Fibroblast of skin of scalp (primary cell): ENCODE measurements at places on chromosomes 3 and 15.

- DNase-seq, result peak; percentile 40
Measured at GRCh38 chr15:63156755-63157117, 541 bp downstream of the RPS27L start.

DNA sequence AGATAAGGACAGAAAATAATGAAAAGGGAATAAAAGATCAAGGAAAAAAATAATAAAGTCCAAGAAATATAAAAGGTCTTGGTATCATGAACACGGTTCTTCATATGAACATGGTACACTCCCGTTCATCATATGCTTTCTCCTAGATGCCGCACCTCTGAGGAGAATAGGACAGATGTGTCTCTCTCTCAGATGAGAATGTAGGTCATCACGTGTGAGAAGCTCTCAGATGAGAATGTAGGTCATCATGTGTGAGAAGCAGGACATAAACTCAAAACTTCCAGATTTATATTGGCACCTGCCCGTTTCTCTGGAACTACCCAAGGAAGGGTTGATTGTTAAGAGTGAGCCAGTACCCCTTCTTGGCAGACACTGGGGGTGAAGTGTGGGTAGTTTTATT, 29.9 kb upstream of the IQCF6 start:
- DNase-seq, result no peak

DNA sequence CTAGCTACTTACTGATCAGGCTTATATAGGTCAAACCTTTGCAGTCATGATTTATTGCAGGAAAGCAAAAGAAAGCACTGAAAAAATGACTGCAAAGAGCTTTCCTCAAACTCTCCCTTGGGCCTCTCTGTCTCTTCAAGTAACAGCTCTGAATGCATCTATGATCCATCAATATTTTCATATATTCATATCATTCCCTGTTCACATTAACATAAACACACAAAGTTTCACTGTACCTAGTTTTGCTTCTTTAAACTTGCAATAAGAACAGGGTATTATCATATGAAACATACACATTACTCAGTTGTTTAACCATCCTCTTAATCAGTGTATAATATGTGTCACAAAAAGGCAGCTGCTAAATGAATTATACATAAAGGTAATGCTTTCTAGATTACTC, 107.9 kb upstream of the ARL6 start:
- DNase-seq, result no peak

DNA sequence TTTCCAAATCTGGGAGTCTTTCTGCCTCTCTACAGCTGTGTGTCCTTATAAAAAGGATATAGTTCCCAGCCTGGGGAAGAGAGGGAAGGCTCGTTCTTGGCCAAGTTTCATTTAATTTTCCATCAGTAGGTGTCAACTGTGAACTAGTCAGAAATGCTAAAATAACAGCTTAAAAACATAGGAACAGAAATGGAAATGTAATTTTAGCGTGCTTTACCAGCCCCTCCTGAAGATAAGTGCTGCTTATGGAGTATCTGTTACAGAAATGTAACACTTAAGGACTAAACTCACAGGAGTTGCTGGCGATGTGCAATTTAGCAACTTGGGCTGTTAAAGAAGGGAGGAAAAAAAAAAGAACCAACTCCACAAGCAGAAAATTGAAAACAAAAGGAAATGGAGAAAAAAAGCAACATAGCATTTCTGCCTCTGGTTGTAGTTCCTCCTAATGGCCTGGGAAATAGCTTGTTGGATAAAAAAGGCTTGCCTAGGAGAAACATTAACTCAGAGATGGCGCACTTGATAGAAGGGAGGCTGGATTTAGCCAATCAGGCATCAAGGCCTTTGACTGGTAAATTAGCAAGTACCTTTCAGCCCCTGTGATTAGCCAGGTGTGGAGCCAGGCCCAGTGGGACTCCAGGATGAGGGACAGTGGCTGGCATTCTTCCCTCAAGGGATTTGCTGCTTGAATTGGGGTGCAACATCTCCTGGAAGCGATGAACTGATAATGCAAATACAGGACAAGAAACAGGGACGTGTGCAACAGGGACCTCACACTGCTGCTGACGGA, 84.3 kb downstream of the RPLP1 start:
- no peak for DNase-seq

DNA sequence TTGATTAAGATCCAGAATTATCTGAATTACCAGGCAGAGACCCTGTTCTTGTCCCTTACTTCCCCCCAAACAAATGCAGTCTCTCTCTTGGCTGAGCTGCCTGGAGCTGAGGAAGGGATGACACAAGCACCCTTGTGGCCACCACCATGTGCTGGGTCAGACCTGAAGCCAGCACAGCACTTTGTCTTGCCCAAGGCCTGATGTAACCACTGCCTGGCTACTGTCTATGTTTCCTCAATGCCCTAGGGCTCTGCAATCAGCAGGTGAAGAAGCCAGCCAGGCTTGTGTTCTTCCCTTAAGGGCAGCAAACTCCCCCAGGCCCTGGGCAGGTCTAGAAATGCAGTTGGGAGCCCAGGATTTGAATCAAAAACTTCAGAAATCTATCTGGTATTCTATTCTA, 15.8 kb upstream of the CASR start:
- DNase-seq, result no peak

DNA sequence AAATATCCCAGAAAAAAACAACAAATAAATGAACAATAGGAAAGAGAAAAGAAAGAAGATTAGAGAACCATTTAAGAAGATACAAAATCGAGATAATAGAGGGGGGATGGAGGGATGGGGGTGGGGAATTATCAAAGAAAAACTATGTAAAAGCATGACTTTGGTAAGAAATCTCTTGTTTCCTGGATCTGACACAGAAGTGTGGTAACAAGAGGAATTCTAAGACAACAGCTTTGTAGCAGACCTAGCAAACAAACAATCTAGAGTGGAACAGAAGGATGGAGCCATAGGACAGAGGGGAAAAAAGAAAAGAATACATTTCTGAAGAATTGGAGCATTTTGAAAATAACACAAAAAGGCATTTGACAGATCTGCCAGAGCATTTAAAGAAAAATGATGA, 49.3 kb upstream of the HEG1 start:
- DNase-seq, result no peak

DNA sequence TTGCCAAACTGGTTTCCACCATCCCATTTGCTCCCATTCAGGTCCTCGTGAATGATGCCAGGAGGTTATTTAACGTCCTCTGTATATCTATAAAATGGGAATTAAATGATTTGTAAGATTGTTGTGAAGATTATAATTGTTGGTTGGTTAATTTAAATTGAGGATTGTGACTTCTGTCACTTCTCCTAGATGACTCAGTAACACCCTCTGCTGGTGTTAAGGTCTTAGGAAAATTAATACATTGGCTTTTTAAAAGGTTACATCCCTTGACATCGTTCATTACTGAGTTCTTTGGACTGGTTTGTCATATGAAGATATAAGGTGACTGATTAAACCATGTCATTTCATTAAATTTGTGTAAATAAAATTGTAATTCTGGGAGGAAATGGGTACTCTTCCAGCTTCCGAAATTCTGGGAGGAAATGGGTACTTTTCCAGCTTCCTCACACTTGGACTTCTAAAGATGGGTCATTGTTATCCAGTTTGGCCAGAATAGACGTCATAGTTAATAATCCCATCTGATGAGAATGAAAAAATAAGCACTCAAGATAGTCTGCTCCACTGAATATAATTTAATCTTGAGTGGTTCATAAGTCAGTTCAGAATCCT, 33.3 kb upstream of the PAQR5 start:
- DNase-seq, result peak; percentile 39
